Stomach (tissue), 19 donors: ENCODE measurements at places on chromosomes 6 and 20. TPM values are rescaled to one million over a fixed set of nuclear protein-coding genes. Genes with fewer than 3 reads are reported as not detected.

The ZBTB46 gene
- 1.7 TPM for polyA plus RNA-seq

The SPATA25 gene
- polyA plus RNA-seq: 0.85 TPM

The OSTM1 gene
- polyA plus RNA-seq: 10.5 TPM

The RBPJL gene
- 10.4 TPM for polyA plus RNA-seq

The GLP1R gene
- polyA plus RNA-seq: not detected

The RXRB gene
- 32.7 TPM for polyA plus RNA-seq

The NKX2-4 gene
- not detected for polyA plus RNA-seq

The CCN6 gene
- polyA plus RNA-seq: not detected

DNA sequence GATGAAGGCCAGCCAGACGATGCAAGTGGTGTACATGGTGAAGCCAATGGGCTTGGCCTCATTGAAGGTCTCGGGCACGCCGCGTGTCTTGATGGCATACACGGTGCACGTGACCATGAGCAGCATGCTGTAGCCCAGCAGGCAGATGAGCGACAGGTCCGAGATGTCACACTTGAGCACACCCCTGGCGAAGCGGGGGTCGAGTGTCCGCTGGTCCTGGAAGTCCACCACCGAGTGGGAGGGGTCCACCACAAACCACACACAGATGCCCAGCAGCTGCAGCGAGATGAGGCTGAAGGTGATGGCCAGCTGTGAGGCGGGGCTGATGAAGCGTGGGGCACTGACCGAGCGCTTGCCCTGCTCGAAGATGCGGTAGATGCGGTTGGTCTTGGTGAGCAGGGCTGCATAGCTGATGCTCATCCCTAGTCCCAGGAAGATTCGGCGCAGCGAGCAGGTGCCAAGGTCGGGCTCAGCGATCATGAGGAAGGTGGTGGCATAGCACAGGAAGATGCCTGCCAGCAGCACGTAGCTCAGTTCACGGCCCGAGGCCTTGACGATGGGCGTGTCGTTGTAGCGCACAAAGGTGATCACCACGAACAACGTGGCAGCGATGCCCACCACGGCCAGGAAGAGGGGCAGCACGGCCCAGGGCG lies 110.1 kb downstream of the GRM4 start:
- H3K36me3 ChIP-seq: no peaks in the 10 kb centered on the region
- H3K4me1 ChIP-seq: no peaks in the 10 kb centered on the region
- no peaks in the 10 kb centered on the region for H3K27me3 ChIP-seq
- no peak overlapping the region for H3K4me3 ChIP-seq
- no peak for DNase-seq

DNA sequence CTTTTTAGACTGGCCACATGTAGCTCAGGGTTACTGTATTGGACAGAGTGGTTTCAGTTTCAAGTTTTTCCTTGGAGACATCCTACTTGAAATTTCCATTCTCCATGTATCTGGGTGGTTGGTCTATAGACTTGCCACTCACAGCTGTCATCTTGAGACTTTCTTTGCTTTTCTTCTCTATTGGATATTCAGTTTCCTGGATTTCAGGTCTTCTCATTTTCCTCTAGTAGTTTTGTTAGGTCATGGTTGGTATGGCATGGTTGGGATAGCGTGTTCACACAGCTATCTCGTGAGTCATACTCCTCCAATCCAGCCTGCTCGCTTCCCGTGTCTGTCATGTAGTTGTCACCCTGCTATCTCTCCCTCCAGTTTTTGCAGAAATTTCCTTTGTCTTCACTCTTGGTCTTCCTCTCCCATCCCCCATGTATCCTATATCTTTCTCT lies 48.3 kb downstream of the PTPN1 start:
- peaks cover 23% of the 10 kb centered on the region for H3K4me1 ChIP-seq
- no peak overlapping the region for H3K4me3 ChIP-seq
- H3K27ac ChIP-seq: no peak overlapping the region

DNA sequence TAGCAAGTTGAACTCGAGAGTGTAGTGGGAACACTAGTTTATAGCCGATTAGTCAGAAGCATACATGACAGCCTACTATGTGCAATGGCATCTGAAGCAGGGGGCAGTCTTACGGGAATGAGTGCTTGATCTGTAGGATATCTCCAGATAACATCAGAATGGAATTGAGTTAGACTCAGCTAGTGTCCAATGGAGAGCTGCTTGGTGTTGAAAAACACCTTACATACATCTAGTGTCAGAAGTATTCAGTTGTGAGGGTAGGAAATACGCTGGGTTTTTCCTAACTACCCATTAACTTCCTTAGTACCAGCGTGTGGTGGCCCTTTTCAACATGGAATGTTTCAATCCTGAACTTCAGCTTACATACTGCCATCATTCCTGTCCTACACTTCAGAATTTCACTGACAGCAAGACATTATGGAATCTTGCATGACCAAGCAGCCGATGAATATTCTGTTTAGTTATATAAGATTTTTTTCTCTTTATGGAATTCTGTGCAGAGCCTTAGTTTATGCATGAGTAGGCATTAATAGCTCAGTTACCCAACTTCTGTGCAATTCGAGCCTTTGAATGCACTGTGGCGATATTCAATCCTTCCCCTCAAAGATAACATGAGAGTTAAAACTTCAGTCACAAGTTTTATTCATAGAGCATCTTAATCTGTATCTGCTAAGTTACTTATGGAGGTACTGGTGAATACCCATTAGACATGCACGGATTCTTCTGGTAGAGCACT lies 218.6 kb upstream of the MOCS1 start:
- H3K4me1 ChIP-seq: no peaks in the 10 kb centered on the region
- H3K27ac ChIP-seq: no peak overlapping the region
- H3K27me3 ChIP-seq: no peaks in the 10 kb centered on the region
- no peaks in the 10 kb centered on the region for H3K36me3 ChIP-seq
- DNase-seq: no peak

GRCh38 chr6:166997348-166997747 lies 1.8 kb upstream of the CEP43 start:
- H3K27me3 ChIP-seq: no peaks in the 10 kb centered on the region
- H3K4me1 ChIP-seq: peaks cover 16% of the 10 kb centered on the region
- no peak overlapping the region for H3K27ac ChIP-seq
- DNase-seq: no peak

DNA sequence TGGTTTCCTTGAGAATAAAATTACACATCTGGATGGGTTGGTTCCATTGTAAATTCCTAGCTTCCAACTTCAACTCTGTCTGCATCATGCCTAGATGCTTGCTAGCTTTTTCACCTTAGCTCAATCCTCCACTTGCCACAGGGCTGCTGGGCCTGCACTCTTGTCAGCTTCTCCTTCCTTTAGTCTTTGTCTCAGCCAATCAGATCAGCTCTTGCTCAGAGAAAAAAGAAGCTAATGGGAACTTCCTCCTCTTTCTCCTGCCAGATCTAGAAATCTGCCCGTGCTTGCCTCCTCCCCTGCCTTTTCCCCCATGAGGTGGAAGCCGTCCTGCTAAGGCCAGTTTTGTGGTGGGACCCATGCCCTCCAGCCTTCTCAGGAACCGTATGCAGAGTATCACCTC lies 18.5 kb downstream of the RAE1 start:
- H3K27ac ChIP-seq: no peak overlapping the region
- H3K36me3 ChIP-seq: peaks cover 100% of the 10 kb centered on the region
- no peak overlapping the region for H3K4me3 ChIP-seq
- DNase-seq: no peak

GRCh38 chr6:144936764-144937163 lies 651.6 kb downstream of the UTRN start:
- H3K4me3 ChIP-seq: no peak overlapping the region
- no peak overlapping the region for H3K27ac ChIP-seq
- H3K4me1 ChIP-seq: no peaks in the 10 kb centered on the region
- H3K36me3 ChIP-seq: no peaks in the 10 kb centered on the region
- no peaks in the 10 kb centered on the region for H3K27me3 ChIP-seq
- DNase-seq: no peak

DNA sequence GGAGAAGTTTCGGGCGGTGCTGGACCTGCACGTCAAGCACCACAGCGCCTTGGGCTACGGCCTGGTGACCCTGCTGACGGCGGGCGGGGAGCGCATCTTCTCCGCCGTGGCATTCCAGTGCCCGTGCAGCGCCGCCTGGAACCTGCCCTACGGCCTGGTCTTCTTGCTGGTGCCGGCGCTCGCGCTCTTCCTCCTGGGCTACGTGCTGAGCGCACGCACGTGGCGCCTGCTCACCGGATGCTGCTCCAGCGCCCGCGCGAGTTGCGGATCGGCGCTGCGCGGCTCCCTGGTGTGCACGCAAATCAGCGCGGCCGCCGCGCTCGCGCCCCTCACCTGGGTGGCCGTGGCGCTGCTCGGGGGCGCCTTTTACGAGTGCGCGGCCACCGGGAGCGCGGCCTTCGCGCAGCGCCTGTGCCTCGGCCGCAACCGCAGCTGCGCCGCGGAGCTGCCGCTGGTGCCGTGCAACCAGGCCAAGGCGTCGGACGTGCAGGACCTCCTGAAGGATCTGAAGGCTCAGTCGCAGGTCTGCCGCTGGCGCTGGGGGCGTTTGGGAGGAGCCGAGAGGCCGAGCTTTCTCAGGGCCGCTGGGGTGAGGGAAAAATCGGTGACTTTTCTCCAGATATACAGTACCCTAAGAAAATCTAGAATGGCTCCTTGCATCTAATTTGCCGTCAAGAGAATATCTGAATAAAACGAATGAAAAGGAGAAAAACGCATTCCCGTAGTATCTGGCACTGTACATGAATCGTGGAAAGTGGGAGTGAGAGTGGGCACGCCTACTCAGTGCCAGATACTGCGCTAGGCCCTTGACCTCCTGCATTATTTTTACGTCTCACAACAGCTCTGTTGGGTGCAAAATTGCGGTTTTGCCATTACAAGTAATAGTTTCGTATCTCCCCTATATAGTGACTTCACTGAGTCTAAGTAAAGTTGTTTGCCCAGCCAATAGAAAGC lies 1.0 kb downstream of the CALHM6 start:
- H3K27me3 ChIP-seq: peaks cover 9% of the 10 kb centered on the region
- peak; percentile 35 for DNase-seq
- H3K4me1 ChIP-seq: peaks cover 16% of the 10 kb centered on the region

- DNase-seq: no peak
- H3K27me3 ChIP-seq: no peaks in the 10 kb centered on the region
- H3K36me3 ChIP-seq: no peaks in the 10 kb centered on the region
- H3K4me3 ChIP-seq: no peak overlapping the region
Measured at GRCh38 chr6:103872678-103873077, 987.0 kb downstream of the HACE1 start.

DNA sequence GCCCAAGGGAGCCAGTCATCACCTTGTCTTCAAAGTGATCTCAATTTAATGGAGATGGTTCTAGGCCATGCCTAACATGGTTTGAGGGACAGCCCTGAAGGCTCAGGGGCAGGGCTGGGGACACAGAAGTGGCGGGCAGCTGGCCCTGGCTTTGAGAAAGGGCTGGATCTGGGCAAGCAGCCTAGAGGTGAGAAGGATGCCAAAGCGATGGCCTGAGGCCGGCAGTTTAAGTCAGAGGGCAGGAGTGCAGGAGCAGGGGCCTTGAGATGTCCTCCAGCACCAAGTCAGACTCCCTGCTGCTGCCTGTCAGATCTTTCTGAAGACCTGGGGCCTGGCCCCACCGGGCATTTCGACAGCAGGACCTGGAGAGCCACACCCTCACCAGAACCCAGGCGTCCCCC lies 28.4 kb upstream of the APMAP start:
- peak overlapping the region; percentile 69 for H3K27ac ChIP-seq
- H3K36me3 ChIP-seq: peaks cover 48% of the 10 kb centered on the region
- peaks cover 73% of the 10 kb centered on the region for H3K4me1 ChIP-seq
- DNase-seq: no peak
- no peaks in the 10 kb centered on the region for H3K27me3 ChIP-seq
